Hypothalamus (tissue), 51 donors: ENCODE measurements at places on chromosomes 13 and 19.

DNA sequence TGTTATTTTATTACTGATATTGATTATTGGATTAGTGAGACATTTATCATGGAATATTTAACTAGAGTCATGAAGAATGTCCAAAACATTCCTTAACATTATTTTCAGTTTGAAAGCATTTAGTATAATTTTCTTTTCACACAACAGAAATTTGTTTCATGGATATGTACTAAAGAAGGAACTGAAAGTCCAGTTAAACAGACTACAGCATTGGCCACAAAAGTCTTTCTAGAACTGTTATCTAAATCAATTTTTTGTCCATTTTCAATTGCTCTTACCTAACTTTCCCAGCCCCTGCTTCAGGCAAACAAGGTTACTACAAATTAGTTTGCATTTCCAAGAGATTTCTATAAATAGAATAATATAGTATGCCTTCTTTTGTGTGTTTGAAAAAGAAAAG is 1018.0 kb upstream of the PCDH20 start:
- no peak for DNase-seq

DNA sequence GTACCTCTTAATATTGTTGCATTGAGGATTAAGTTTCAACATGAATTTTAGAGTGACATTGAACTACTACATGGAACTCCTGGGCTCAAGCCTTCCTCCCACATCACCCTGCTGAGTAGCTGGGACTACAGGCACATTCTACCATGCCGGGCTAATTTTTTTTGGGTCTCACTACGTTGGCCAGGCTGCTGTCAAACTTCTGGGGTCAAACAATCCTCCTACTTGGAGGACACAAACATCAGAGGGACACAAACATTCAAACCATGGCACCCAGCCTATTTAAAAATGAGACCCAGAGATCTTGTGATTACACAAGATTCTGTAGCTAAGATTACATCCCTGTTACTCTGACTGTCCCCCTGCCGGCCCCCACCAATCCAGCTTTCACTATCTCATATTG is 180.9 kb downstream of the KCNRG start:
- no peak for DNase-seq

- DNase-seq: no peak
Observed at GRCh38 chr19:27901078-27901477, 1311.9 kb downstream of the UQCRFS1 start.

- no peak for DNase-seq
Observed at GRCh38 chr19:4456476-4456842, 1.1 kb downstream of the UBXN6 start.
